Caki2 (cell line): ENCODE measurements at places on chromosomes 6 and 20.

GRCh38 chr6:132003516-132004178, 52.5 kb upstream of the CCN2 start:
- no peak for DNase-seq

GRCh38 chr6:49264909-49265308, 198.1 kb downstream of the MMUT start:
- no peak for DNase-seq

DNA sequence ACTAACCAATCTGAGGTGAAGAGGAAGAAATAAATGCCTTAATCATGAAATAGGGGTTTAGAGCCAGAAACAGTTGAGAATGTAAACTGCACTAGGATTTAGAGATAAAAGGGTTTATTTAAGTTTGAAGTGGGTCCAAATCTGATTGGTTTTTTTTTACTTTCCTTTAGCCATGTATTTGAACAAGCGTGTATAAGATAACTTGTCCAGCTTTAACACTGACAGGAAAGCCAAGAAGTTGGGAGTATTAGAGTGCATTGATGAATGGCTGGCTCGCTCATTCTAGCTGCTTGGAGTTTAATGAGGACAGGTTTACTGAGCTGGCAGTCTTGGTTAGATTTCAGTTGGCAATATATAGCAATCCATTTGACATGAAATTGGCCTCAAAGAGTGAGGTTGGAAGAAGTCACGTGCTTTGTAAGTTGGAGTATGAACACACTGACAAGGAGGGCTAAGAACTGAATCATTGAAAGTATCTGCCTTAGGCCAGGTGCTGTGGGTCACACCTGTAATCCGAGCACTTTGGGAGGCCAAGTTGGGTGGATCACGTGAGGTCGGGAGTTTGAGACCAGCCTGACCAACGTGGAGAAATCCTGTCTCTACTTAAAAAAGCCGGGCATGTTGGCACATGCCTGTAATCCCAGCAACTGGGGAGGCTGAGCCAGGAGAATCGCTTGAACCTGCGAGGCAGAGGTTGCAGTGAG, 13.7 kb downstream of the SRSF3 start:
- DNase-seq = no peak

DNA sequence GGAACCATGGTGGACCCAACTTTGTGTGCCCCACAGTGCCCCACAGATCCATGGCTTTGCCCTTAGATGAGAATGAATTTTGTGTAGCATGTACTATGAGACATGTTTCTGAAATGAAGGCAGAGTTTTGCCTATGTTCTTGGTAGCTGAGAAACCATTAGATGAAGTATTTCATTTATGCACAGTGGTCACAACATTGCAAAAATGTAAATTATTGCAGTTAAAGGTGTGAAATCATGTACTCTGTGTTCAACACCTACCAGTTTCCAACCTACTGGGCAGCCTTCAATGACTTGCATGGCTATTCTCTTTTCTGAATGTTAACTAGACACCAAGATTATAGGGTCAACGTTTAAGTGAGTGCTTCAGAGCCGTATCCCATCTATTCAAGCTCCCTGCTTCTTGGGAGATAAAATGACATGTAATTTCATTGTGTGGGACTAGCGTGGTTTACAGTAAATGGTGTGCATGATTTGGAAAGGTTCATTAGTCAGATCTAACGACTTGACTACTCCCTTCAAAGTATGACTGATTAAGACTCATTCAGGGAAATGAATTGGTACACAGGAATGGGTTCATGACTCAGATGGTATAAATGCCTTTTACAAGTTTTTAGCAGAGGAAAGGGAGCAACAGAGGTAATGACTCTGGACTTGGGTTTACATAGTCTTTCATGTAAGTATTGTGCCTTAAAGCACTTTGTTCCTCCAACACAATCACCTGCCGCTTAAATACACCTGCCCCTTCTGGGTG, 106.1 kb upstream of the AKIRIN2 start:
- no peak for DNase-seq

DNA sequence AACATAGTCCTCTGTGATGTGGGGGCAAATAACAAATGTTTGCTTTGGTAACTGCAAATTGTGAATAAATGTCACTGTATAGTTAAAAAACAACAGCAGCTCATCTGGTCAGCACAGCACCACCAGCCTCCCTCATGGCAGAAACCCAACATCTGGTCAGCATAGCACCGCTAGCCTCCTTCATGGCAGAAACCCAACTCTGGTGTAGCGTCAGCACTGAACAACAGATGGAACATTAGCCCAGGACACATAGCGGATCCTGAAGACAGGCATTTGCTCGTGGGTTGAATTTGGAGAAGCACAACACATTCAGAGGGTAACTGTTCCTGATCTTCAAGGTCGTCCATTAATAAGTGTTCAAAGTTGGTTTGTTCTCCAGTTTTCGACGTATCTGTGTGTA, 265.9 kb downstream of the DLL1 start:
- no peak for DNase-seq

- DNase-seq = peak; percentile 53
Measured at GRCh38 chr20:34582911-34583310, 24.4 kb downstream of the MAP1LC3A start.

DNA sequence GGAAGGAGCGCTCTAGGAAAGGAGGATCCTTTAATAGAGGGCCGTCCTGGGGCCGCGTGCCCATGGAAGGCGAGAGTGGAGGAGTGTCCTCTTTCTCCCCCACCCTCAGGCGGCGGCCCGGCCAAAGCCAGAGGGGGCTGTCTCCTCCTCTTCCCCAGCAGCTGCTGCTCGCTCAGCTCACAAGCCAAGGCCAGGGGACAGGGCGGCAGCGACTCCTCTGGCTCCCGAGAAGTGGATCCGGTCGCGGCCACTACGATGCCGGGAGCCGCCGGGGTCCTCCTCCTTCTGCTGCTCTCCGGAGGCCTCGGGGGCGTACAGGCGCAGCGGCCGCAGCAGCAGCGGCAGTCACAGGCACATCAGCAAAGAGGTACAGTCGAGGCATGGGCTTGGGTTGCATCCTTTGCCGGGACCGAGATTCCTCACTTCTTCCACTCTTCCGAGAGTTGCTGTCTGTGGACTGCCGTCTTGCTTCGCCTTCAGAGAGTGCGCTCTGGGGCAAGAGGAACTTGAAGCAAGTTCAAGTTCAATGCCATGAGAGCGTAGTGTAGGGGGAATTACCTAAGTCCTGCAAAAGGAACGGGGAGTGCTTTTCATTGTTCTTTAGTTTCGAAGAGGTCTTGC, at the start of gene LAMA2:
Gene LAMA2 (plus strand): TSS at position 148 of the 621 bp plus-strand sequence. CDS start 108 bp downstream, at position 256.
- peak; percentile 12 for DNase-seq

- no peak for DNase-seq
Measured at GRCh38 chr6:133432021-133432989, 191.1 kb downstream of the EYA4 start.

- DNase-seq = no peak
Measured at GRCh38 chr20:45507011-45507820, 8.2 kb downstream of the SPINT3 start.

GRCh38 chr20:3156811-3157619, 2.6 kb downstream of the FASTKD5 start:
- DNase-seq = no peak
